ENCODE measurements at places on chromosomes 1 and 21.

- no peak for DNase-seq
These were observed 96.1 kb upstream of the PRMT6 start for GRCh38 chr1:106960412-106960811.

DNA sequence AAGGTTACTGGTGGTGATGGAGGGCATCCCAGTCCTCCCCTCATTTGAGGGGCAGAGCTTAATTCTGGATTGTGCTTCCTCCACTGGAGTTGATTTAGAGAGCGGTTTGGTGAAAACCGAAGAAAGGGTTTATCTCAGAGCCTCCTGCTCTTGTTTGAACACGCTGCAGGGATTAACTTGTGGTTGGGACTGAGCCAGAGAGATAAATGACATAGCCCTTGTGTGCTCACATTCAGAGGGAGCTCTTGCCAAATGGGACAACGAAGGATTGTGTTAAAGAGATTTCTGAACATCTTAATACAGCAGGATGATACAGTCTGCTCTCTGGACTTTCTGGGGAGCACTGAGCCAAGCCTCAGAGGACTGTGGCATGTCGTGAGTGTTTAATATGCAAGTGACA is 308.2 kb downstream of the DISC1 start:
- DNase-seq = no peak

GRCh38 chr21:14306126-14306907 is 76.6 kb downstream of the HSPA13 start:
- DNase-seq = no peak

DNA sequence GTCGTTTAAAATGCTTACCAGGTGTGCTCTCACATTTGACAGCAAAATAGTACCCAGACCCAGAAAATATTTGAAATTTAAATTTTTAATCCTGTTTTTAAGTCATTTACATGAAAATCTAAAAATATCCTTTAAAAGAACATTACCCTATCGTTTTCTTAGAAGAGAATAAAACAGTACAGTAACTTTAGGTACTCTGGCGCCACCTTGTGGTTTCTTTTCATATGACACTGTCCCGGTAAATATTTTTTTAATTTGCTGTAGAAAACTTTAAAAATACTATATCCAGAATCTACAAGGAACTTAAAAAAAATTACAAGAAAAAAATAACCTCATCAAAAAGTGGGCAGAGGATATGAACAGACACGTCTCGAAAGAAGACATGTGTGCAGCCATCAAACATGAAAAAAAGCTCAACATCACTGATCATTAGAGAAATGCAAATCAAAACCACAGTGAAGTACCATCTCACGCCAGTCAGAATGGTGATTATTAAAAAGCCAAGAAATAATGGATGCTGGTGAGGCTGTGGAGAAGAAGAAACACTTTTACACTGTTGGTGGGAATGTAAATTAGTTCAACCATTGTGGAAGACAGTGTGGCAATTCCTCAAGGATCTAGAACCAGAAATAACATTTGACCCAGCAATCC is 129.2 kb downstream of the RGS21 start:
- no peak for DNase-seq

DNA sequence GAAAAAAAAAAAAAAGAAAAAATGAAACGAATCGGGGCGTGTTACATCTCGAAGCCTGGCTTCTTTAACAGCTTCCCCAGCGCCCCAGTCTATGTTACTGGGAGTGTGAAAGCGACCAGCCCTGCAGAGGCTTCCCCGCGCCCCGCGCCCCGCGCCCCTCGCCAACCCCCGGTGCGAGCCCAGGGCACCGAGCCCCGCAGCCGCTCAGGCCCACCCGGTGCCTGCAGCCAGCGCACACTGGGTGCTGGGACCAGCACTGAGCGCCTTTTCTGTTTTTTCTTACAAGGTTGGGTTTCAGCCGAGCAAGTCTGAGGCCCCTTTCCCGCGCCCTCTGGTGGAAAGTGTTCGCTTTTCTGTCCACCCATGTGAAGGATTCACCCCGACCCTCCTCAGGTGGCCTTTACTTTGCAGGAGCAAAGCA is 42.1 kb upstream of the ZNF496 start:
- peak; percentile 19 for DNase-seq
